ENCODE measurements at places on chromosomes 12 and 14.
A peak's percentile ranks its signal among the peaks of the same experiment; 100 is the strongest.

DNA sequence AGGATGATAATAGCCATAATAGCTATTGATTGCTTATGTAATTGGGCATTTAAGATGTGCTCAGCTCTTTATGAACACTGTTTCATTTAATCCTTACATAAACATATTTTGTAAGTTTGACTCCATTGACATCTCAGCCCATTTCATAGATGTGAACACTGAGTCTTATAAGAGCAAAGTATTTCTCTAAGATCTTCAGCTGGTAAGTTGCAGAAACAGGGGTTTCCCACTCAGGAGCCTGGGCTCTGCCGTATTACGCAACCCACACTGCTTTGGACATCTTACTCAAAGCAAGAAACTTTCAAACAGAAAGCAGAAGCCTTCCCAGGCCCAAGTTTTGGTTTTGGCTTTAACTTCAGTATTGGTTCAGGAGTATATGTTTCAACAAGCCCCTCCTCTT is 705.1 kb downstream of the MED13L start:
- no peak for DNase-seq

GRCh38 chr12:84604551-84604950 is 308.0 kb downstream of the SLC6A15 start:
- DNase-seq: no peak

DNA sequence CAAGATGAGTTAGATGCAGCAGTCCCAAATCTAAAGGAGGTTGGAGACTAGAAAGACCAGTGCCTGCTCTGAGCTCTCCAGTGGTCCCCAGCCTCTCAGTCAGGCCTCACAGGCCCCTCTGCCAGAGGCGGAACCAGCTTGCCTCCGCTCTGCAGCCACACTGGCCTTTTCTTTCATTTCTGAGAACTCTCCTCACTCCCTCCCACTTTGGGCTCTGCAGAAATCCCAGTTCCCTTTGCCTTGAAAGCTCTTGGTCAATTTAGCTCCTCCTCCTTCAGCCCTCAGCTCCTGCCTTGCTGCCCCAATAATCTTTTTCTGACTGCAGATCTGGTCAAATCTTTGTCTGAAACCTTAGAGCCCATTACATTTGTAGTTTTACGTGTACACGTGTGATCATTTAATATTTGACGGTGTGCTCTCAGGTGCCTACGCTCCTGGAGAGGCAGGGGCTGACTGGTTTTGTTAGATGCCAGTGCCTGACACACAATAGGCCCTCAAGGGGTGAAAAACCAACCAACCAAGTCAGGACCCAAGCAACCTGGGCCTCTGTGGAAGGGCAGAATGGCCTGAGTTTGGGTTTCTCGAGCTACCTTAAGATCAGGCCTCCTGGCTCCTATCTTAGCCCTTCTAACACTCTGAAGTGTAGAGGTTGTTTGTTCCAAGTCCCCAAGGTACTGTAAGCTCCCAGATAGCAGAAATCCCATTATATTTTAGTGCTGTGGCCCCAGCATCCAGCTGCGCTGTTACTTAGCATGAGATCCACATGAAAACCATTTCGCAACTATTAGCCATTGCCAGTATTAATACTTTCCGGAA is 1.1 kb upstream of the NUDT4 start:
- DNase-seq: no peak

DNA sequence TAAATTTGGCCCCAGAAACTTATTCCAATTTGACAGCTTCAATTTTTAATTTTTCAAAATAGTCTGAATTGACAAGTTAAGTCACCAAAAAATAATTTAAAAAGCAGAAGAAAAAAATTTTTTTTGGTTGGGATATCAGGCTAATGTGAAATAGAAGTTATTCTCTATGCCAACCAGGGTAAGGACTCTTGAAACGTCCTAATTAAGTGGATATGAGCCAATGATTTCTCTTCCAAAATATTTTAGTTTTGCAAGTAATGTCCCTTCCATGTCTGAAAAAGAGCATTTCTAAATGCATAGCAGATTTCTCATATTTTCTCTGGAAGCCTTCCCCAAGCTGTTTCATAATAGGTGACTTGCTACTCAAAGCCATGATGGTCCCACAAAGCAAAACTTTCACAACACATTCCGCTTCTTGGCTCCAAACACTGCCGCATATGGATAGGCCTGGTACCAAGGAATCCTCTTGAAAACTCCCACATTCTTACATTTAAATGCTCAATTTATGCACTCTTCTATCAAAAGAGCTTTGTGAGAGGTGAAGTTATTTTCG is 65.1 kb downstream of the SIX6 start:
- no peak for DNase-seq

- no peak for DNase-seq
Measured at GRCh38 chr12:58745348-58746125, 174.8 kb downstream of the LRIG3 start.

DNA sequence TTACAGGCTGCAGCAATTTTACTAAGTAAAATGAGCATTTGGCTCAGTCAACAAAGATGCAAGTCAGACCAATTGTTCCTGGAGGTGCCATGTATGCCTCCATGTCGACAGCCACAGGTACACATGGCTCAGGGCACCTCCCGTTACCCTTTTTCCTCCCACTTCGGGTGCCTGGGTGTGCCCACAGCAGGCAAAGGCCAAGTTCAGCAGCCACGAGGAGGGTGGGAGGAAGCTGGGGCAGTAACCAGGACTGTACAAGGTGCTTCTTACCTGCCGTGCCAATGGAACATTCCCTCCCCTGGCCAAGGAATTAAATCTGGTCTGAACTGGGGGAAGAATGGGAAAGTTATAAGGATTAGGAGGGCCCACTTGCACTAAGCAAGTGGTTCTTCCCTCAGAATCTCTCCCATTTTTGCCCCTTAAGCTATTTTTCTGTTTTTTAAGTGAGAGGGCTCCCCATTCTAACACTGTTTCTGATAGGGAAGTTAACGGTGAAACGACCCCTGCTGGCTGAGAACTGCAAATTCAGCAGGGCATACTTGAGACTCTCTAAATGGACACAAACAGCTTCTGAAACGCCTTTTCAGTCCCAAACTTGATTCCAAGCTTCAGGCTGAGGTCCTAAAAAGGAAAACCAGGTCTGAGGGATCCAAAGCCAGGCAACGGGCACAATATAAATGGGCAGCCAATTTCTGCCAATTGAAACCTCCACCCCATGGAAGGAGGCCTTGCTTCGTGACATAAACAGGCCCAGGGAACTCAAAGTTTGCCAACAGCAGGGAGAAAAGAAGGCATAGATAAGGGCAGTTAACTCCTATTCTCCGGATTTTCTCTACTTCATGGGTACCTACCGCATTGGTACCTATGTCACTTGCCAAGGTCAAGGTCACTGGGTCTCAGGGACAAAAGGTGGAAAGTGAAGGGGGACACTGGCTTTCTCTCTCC is 24.8 kb downstream of the CLECL1 start:
- DNase-seq: peak; percentile 52

- DNase-seq: no peak
Measured at GRCh38 chr12:58285551-58285950, 344.2 kb downstream of the ATP23 start.

DNA sequence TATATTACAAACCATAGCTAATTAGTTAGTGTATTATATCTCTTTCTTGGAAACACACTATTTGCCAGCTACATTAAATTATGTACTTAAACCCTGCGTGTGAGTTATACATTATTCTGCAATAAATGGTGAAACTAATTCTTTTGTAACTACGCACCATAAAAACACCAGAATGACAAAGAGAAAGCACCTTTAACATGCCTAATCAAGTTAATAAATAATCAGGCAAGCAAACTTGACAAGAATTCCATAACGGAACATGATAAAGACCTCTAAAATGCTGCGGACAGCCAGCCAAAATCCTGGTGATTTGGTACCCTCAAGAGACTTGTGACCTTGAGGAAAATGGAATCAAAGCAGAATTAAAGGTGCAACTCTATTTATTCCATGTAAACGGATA is 375.3 kb upstream of the KITLG start:
- no peak for DNase-seq

GRCh38 chr12:42015051-42015461 is 129.6 kb downstream of the GXYLT1 start:
- DNase-seq: no peak

DNA sequence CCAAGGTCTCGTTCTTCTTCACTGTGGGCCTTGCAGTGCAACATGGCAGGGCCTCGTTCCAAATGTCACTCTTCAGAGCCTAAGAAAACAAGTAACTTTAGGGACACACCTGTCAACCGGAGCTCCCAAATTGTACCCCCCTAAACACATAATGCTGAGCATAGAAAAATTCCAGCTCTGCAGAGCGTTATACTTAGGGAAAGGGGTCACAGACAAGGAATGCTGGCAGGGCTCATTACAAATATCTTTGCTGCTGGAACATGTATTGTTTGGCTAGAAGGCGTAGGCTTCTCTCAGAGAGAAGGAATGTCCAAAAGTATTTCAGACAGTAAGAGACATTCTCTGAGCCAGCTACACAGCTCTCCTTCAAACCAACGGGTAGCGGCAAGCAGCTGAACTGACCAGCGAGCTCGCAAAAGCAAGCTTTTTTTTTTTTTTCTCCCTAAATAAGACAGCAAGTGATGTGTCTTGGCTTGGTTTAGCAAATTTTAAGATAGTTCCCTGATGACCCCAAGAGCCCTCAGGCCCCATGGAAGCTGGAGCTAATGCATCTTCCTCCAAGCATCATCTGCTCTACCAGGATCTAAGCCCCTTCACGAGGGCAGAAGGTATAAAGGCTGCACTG is 24.5 kb downstream of the SSH1 start:
- DNase-seq: no peak

DNA sequence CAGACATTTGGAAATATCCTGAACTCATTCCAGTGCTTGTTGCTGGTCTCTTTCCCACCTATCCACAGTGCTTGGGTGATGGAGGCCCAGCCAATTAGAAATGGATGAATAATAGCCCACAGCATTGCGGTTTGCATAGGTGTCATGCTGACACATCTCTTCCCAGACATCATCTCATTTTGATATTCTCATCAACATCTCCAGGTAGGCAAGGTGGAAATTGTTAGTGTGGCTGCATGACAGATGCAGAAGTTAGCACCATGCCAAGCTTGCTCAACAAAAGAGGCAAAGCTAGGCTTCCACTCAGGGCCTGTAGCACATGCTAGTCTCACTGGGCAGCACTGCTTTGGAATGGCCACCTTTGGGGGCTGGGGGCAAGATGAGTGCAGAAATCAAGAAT is 1118.9 kb downstream of the VRK1 start:
- DNase-seq: no peak

- no peak for DNase-seq
Measured at GRCh38 chr14:84937449-84937848, 592.5 kb upstream of the FLRT2 start.

DNA sequence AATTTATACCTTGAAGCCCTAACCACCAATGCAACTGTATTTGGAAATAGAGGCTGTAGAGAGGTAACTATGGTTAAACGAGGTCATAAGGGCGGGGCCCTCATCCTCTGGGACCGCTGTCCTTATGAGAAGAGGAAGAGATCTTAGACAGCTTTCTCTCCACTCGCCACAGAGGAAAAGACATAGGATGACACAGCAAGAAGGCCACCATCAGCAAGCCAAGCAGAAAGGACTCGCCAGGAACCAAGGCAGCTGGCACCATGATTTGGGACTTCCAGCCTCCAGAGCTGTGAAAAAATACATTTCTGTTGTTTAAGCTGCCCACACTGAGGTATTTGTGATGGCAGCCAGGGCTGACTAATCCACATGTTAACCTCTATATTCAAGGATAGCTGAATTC is 30.4 kb upstream of the BCAT1 start:
- no peak for DNase-seq

DNA sequence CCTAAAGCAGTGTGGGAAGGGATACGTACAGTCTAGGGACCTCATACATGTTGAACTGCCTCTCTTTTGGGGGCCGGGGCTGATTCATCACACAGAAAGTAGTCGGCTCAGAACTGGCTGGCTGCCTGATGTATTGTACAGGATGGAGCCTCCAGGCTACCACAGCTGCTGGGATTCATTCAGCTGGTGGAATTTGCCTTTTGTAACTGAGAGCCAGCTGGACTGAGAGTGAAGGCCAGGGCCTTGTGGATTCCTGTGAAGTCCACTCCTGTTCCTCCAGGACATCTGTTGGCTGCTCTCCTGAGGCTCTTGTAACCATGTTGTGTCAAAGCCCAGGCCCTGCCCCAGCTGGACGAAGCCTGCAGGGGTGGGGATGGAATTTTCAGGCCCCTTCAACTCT is 116.3 kb upstream of the PRICKLE1 start:
- no peak for DNase-seq

DNA sequence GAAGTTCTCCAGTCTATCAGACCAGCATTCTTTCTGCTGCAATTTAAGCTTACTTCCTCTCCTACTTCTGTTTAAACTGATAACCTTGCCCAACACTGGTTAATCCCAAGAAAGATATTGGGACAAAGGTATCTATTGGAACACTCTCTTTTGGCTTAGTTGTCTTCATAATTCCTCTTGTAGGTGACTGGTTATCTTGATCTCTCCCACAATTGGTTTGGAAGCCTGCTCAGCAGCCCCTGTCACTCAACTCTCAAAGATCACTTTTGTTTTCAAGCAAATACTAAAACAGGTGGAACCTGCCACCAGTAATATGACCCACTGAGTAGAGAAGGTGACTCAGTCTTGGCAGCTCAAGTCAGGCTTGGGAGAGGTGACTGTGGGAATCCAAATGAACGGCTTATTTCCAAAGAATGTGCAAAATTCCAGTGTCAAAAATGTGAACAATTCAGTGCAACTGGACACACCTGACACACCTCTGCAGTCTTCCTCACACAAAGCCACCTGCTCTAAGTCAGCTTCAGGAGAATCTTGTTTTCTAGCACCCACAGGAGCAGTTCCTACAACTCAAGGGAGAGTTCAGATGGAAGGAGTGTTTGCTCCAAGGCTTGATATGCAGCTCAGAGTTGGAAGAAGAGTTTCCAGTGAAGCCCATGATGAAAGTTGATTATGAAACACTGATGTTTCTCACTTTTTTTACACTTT is 83.2 kb upstream of the SLC38A2 start:
- no peak for DNase-seq

DNA sequence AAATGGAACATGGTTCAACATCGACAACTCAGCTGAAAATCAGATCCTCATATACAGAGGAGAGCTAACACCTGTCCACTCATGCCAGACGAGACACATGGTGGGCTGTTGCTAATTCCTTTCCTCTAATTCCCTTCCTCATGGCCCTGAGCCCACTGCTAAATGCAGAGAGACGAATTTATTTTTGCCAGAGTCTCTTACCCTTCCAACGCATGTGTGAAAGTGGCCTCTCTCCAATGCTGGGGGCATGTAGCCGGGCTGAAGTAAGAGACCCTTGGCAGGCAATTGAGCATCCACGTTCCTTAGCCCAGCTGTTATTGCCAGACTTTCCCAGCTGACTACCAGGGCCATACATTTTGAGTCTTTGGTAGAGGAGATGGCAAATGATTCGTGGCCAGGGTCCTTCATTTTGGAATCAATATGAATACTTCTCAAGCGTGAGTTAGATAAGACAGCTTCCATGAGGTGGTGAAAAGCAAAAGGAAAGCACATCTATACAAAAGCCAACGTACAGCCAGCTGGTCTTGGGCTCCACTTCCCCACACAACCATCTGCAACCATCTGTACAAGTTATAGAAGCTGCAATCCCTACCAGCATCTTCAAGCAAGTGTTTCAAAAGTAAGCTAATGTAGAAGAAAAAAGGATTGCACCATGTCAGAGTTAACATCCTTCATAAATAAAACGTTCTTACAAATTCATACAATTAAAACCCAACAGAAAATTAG is 28.6 kb downstream of the CORO1C start:
- no peak for DNase-seq
